ENCODE measurements at places on chromosomes 1 and 21.

- no peak for DNase-seq
Measured at GRCh38 chr21:42741066-42741465, 87.6 kb downstream of the PDE9A start.

DNA sequence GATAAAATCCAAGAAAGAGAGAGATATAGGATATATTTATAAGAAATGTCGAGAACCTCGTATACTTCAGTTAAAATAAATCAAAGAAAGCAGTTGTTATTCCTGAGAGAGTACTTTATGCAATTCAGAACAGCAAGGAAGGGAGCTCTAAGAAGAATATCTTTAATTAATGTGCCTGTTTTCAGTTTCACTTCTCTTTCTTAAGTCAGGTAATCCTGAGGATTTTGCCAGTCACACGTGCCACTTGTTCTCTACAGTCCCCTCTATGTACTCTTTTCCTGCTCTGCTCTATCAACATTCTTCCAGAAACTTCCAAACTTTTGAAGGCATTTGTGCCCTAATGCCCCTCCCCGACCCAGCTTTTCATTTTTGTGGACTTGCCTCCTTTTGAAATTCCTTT is 211.9 kb downstream of the AKT3 start:
- DNase-seq, result no peak

- DNase-seq, result no peak
Measured at GRCh38 chr1:204266504-204267034, 52.8 kb upstream of the GOLT1A start.

DNA sequence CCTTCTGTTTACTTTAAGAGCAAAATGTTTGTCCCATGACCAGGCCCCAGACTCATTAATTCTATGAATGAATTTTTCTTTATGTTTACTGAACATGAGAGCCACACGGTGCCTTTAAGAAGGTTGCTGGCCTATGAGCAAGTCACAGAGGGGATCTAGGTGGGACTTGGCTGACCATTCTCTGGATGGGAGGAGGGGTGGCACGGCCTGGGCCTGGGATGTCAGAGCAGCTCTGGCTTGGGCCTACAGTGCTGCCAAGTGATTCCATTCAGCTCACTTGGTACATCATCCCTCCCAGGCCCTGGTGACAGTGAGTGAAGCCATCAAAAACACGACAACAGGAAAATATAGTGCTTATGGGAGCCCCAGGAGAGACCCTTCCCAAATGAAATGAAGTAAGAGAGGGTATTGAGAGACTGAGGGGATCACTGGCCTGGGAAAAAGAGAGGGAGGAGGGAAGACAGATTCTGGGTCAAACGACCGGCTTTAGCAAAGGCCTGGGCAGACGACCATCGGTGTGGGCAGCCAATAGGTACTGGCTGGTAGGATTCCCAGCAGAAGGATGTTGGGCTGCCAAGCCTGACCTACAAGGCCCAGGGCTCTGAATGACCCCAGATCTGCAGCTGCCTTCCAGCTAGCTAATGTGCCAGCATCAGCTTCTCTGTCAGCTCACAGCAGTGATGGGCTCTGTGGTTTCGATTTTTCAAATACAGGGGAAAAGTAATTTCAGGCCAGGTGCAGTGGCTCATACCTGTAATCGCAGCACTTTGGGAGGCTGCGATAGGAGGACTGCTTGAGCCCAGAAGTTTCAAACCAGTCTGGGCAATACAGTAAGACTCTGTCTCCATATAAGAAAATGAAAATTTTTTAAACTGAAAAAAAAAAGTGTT is 3.3 kb downstream of the TMEM53 start:
- no peak for DNase-seq

DNA sequence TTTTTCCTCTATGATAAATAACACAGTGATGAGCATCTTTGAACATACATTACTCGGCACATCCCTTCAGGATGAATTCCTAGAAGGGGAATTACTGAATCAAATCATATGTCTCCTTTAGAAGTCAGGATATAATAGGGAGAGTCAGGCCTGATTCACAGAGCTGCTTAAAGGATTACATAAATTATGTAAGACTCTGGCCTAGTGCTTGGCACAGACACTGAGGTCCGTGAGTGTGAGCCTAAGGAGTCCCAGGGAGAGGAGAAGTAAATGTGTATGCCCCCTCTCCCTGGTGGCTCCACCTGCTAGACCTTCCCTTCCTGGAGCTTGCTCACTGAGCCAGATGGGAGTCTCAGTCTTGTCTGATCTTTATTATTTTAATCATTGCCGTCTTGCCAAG is 8.6 kb upstream of the FOXE3 start:
- DNase-seq, result no peak

DNA sequence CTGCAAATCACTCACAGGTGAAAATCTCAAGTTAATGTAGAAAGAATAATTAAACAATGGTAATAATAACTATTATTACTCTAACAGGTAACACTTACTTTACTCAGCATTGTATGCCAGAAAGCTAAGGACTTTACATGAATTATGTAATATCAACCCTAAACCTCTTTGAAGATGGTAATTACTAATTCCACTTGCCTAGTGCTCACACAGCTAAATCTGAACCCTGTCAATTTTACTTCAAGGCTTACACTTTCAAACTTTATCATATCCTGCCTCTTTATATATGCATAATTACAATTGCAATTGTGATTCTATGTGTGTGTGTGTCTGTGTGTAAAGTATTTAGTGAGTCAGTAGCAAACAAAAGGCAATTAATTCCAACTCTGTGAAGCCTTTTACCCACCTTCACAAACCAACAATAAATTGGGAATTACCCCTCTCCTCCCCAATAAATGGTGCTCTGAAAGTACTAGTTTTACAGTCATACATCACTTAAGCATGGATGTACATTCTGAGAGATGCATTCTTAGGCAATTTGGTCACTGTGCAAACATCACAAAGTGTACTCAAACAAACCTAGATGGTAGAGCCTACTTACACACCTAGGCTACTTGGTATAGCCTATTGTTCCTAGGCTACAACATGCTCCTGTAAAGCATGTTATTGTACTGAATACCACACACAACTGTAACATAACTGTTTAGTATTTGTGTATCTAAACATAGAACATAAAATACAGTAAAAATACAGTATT is 5.9 kb downstream of the ZNF644 start:
- no peak for DNase-seq

DNA sequence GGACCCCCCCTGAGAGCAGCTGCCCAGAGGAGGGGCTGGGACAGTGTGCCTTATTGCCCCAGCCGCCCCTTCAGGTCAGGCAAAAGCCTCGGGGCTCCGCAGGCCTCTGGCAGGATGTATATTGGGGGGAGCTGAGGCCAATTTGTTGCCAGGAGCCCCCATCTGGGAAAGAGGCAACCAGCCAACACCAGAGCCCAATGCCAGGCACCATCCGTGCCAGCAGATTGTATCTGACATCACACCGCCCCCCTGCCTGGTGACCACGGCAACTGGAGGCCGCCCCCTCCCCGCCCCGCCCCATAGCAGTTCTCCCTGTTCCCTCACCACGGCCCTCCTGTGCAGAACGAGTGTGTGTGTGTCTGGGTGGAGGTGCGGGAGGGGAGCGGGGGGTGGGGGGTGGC is 3.6 kb upstream of the PLEKHG5 start:
- DNase-seq, result no peak

GRCh38 chr1:94045465-94046056 is 75.4 kb downstream of the ABCA4 start:
- DNase-seq, result no peak
